ENCODE measurements at places on chromosomes 11 and 22.
A peak's percentile ranks its signal among the peaks of the same experiment; 100 is the strongest.

DNA sequence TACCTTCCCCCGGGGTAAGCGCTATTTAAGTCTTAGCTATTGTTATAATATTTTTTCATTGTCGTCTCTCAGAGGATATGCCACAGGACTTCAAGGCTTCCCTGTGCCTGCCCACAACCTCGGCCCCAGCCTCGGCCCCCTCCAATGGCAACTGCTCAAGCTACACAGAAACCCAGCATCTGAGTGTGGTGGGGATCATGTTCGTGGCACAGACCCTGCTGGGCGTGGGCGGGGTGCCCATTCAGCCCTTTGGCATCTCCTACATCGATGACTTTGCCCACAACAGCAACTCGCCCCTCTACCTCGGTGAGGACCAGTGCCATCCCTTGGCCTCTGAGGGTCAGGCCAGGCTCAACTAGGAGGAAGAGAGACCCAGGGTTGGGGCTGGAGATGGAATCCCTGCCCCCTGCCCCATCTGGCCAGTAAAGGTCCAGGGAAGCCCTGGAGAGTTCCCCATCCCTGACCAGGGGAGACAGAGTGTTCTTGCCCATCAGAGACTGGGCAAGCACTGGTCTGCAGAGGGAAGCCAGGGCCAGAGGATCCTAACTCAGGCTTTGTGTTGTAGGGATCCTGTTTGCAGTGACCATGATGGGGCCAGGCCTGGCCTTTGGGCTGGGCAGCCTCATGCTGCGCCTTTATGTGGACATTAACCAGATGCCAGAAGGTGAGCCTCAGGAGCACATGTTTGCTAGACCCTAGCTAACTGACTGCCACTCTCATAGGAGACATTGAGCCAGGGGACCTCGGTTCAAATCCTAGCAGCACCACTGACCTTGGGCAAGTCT is 18.4 kb downstream of the SLCO2B1 start:
- H3K27me3 ChIP-seq = peaks cover 56% of the 10 kb centered on the region
- DNase-seq = no peak
- H3K36me3 ChIP-seq = no peaks in the 10 kb centered on the region
- H3K27ac ChIP-seq = no peak overlapping the region
- no peaks in the 10 kb centered on the region for H3K4me1 ChIP-seq
- H3K4me3 ChIP-seq = no peak overlapping the region

DNA sequence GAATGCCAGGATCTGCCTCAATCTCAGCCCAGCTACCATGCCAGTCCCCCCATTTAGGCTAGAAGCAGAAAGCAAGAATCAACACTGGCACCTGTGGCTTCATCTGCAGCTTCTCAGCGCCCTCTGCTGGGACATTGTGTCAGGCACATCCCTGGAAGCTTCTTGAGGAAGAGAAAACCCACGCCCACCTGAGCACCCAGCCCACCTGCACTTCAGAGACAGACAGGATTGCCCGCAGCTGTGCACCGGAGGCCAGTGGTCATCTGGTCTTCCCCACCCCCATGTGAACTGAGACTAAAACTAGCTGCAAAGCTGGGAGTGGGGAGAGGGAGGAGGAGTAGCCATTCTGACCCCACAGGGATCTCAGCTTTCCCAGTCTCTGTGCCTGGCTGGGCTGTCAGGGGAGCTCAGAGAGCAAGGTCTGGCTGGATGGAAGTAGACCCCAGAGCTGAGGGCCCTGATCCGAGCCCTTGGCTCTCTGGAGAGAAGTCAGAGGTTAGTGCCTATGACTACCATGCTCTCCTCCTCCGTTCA is 66.8 kb downstream of the FEZ1 start:
- peaks cover 79% of the 10 kb centered on the region for H3K36me3 ChIP-seq
- H3K27ac ChIP-seq = no peak overlapping the region
- no peaks in the 10 kb centered on the region for H3K27me3 ChIP-seq
- peak; percentile 53 for DNase-seq
- H3K4me3 ChIP-seq = no peak overlapping the region

- H3K4me1 ChIP-seq = no peaks in the 10 kb centered on the region
- no peaks in the 10 kb centered on the region for H3K36me3 ChIP-seq
- DNase-seq = no peak
- no peak overlapping the region for H3K4me3 ChIP-seq
- H3K27me3 ChIP-seq = peaks cover 23% of the 10 kb centered on the region
- H3K27ac ChIP-seq = no peak overlapping the region
Measured at GRCh38 chr11:8203414-8203715, 34.5 kb upstream of the RIC3 start.

DNA sequence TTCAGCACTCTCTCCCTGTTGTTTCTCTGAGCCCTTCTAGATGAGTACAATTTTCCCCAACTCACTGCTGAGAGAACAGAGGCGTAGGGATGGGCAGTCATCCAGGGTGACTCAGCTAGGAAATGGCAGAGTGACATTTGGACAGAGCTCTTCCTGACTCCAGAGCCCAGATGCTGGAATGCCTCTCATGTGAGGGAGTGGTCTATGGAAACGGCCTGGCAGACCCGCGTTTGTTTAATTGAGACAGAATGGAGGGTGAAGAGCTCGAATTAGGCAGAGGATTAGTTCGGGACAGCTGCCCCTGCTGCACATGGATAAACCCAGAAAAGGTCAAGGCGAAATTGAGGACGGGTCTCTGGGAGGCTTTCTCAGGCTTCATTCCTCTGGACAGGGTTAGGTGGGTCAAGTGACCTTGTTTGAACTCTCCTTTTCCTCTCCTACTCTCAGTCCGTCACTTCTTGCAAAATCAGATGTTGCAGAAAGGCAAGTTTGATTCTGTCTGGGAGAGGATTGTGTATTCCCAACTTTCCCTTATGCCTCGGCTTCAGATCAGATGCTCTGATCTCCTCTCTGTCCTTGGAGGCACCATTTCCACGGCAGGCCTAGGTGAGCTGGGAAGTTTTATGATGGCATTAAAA is 7.6 kb upstream of the LMO2 start:
- H3K27ac ChIP-seq = no peak overlapping the region
- no peaks in the 10 kb centered on the region for H3K4me1 ChIP-seq
- H3K4me3 ChIP-seq = peak overlapping the region; percentile 5
- DNase-seq = peak; percentile 77
- peaks cover 62% of the 10 kb centered on the region for H3K27me3 ChIP-seq

- no peaks in the 10 kb centered on the region for H3K27me3 ChIP-seq
- peak; percentile 43 for DNase-seq
- peaks cover 9% of the 10 kb centered on the region for H3K4me1 ChIP-seq
- no peaks in the 10 kb centered on the region for H3K36me3 ChIP-seq
Measured at GRCh38 chr11:104003491-104003890, 32.9 kb upstream of the DDI1 start.

DNA sequence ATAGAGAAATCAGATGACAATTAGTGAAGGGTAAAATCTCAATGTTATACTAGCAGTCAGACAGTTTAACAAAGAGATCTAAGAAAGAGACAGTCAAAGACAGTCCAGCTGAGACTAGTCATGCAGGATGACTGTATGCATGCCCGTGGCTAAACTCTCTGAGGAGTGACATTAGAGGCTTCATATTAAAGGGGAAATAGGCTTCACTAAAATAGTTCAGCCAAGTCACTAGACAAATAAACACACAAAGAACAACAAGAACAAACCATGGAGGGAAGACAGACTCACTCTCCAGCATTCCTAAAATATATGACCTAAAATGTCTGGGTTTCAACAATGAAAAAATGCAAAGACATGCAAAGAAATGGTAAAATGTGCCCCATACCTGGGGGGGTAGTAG is 18.6 kb upstream of the APLNR start:
- H3K27ac ChIP-seq = no peak overlapping the region
- no peaks in the 10 kb centered on the region for H3K4me1 ChIP-seq
- no peak for DNase-seq
- H3K27me3 ChIP-seq = no peaks in the 10 kb centered on the region

DNA sequence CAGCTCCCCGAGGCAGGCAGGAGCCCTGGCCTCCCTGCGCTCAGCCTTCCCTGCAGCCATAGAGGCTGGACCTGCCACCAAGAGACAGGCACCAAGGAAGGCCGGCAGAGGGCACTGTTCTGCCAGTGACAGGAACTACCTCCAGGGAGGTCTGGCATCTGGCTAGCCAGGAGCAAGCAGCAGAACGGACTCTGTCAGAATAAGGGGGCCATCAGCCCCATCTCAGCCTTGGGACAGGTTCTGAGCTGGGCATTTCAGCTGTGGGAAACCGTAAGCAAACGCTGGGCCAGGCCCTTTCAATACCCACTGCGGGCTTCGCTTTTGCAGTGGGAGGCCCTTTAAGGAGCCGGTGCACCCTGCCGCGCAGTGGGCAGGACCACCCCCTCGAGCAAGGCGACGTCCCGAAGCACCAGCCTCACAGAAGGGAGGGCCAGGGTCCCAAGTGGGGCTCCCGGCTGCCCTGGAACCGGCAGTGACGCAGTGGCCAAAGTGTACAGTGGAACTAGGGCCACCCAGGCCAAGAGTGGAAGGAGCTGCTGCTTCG is 18.2 kb downstream of the IFT27 start:
- H3K4me1 ChIP-seq = no peaks in the 10 kb centered on the region
- H3K4me3 ChIP-seq = no peak overlapping the region
- H3K36me3 ChIP-seq = peaks cover 18% of the 10 kb centered on the region

GRCh38 chr11:372809-373715 is 3.8 kb downstream of the B4GALNT4 start:
- H3K27me3 ChIP-seq = peaks cover 47% of the 10 kb centered on the region
- DNase-seq = no peak
- no peak overlapping the region for H3K4me3 ChIP-seq
- peaks cover 24% of the 10 kb centered on the region for H3K4me1 ChIP-seq
- H3K36me3 ChIP-seq = peaks cover 60% of the 10 kb centered on the region
- H3K27ac ChIP-seq = no peak overlapping the region

GRCh38 chr11:77705876-77706579 is 68.4 kb upstream of the CLNS1A start:
- no peak for DNase-seq
- no peak overlapping the region for H3K4me3 ChIP-seq
- H3K27ac ChIP-seq = peak overlapping the region; percentile 30
- peaks cover 21% of the 10 kb centered on the region for H3K36me3 ChIP-seq
- H3K27me3 ChIP-seq = no peaks in the 10 kb centered on the region

- H3K27ac ChIP-seq = no peak overlapping the region
- H3K36me3 ChIP-seq = no peaks in the 10 kb centered on the region
- H3K4me3 ChIP-seq = no peak overlapping the region
- peaks cover 52% of the 10 kb centered on the region for H3K4me1 ChIP-seq
- peaks cover 68% of the 10 kb centered on the region for H3K27me3 ChIP-seq
- no peak for DNase-seq
Measured at GRCh38 chr22:44740307-44740706, 12.1 kb upstream of the ARHGAP8 start.

DNA sequence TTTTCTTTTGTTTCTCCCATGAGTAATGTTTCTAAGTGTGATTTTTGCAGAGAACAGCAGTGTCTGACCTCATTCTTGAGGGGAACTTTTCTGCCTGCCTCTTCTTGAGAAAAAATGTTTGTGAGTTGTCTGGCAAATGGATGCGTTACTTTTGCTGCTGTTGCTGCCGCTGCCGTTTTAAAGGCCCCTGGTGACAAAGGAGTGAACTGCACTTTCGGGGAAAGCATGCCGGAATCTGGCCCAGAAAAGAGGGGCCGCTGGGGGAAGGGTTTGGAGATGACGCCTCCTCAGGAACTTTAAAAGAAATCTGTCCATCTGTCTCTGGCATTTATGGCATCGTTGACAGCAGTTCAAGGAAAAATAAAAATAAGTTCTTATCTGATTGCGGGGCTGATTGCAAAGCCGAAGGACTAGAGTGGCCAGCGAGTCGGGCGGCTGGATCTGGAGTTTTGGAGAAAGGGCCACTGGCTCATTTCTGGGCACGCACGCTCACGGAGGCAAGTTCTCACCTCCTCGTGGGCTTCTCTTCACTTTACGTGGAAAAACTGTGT is 16.5 kb downstream of the ZBTB16 start:
- peaks cover 56% of the 10 kb centered on the region for H3K27me3 ChIP-seq
- DNase-seq = peak; percentile 93
- peaks cover 2% of the 10 kb centered on the region for H3K4me1 ChIP-seq
- H3K4me3 ChIP-seq = peak overlapping the region; percentile 36

DNA sequence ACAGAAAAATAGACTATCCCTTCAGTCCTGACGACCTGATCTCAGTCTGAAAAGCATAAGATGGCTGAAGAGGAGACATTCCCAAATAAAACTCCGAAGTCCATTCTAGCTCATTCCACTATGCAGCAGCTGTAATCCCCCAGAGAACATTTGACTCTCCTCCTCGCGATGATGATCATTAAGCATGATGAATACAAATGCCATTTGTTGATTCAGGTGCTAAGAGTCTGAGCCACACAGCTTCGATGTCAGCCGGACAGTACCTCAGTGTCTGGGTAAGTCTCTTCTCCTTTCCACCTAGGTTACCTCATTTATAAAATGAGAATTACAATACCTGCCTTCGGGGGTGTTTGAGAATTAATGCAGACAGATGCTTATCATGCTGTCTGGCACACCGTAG is 94.8 kb downstream of the TENM4 start:
- H3K27me3 ChIP-seq = no peaks in the 10 kb centered on the region
- H3K4me3 ChIP-seq = no peak overlapping the region
- peaks cover 3% of the 10 kb centered on the region for H3K4me1 ChIP-seq
- H3K27ac ChIP-seq = no peak overlapping the region
- no peak for DNase-seq
- no peaks in the 10 kb centered on the region for H3K36me3 ChIP-seq

DNA sequence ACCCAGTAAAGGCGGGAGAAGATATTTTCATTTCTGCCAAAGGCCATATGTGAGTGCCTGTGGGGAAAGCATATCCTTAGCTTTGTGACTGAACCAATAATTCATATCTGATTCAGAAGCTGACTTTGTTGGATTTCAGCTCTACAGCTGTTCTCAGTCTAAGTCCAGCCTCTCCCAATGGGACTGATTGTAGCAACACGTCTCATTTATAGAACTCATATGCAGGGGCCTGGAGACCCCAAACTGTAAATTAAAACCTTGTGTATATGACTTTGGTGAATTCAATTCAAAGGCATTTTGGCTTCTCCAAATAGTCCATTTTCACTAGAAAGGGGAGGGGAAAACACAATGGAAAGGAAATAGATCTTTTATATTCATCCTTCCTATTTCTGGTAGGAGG is 250.4 kb upstream of the SORL1-AS1 start:
- H3K36me3 ChIP-seq = no peaks in the 10 kb centered on the region
- H3K27me3 ChIP-seq = peaks cover 5% of the 10 kb centered on the region
- H3K4me3 ChIP-seq = no peak overlapping the region
- DNase-seq = no peak
- no peaks in the 10 kb centered on the region for H3K4me1 ChIP-seq

GRCh38 chr11:2217211-2218030 is 45.8 kb upstream of the TH start:
- peaks cover 14% of the 10 kb centered on the region for H3K4me1 ChIP-seq
- no peak overlapping the region for H3K4me3 ChIP-seq
- DNase-seq = no peak
- no peak overlapping the region for H3K27ac ChIP-seq
- H3K36me3 ChIP-seq = no peaks in the 10 kb centered on the region

- no peak overlapping the region for H3K27ac ChIP-seq
- DNase-seq = no peak
- no peaks in the 10 kb centered on the region for H3K36me3 ChIP-seq
Measured at GRCh38 chr22:46299101-46299500, 2.4 kb downstream of the GTSE1 start.

GRCh38 chr22:43343262-43343669 is at the start of gene SCUBE1:
TSS of gene SCUBE1 (minus strand) at chr22:43343372. CDS start at chr22:43343261, 111 bp downstream.
- no peak within 1 kb of the TSS for H3K4me3 ChIP-seq
- peaks cover 13% of the 10 kb centered on the region for H3K4me1 ChIP-seq
- DNase-seq = peak; percentile 50
- no peak within 1 kb of the TSS for H3K27ac ChIP-seq
- H3K27me3 ChIP-seq = peaks cover 82% of the 10 kb centered on the region
- no peaks in the 10 kb centered on the region for H3K36me3 ChIP-seq

- H3K36me3 ChIP-seq = peaks cover 73% of the 10 kb centered on the region
- H3K27ac ChIP-seq = peak overlapping the region; percentile 29
- DNase-seq = peak; percentile 85
Measured at GRCh38 chr11:44607987-44608386, 42.5 kb downstream of the CD82 start.

GRCh38 chr11:11157185-11157584 is 195.9 kb downstream of the CSNK2A3 start:
- no peaks in the 10 kb centered on the region for H3K4me1 ChIP-seq
- no peaks in the 10 kb centered on the region for H3K36me3 ChIP-seq
- H3K27ac ChIP-seq = no peak overlapping the region
- H3K27me3 ChIP-seq = peaks cover 45% of the 10 kb centered on the region
